ENCODE measurements at places on chromosomes 5 and 9. TPM values are rescaled to one million over a fixed set of nuclear protein-coding genes. Genes with fewer than 3 reads are reported as not detected.

DNA sequence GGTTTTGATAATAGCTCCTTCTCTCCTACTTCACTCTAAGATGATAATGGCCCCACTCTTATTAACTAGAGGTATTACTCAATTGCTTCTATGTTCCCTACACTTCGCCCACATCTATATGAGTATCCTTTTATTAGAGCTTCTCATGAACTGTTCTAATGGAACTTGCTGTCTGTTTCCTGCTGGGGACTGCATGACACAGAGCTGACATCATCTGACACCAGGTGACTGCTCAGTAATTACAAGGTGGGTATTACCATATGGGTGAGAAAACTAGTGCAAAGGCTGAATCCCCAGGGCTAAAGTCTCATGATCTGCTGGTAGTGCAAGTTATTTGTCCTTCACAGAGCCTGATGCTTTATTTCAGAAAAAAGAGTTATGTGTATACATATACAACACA is 146.2 kb upstream of the PLCXD3 start:
- H3K27me3 ChIP-seq, result no peaks in the 10 kb centered on the region
- no peak for DNase-seq
- no peaks in the 10 kb centered on the region for H3K4me1 ChIP-seq
- no peak overlapping the region for H3K4me3 ChIP-seq
- H3K36me3 ChIP-seq, result no peaks in the 10 kb centered on the region
- no peak overlapping the region for H3K27ac ChIP-seq

- no peaks in the 10 kb centered on the region for H3K36me3 ChIP-seq
- no peaks in the 10 kb centered on the region for H3K27me3 ChIP-seq
- H3K27ac ChIP-seq, result no peak overlapping the region
- no peak overlapping the region for H3K4me3 ChIP-seq
- H3K4me1 ChIP-seq, result peaks cover 36% of the 10 kb centered on the region
Measured at GRCh38 chr5:147752033-147752432, 30.5 kb downstream of the JAKMIP2 start.

DNA sequence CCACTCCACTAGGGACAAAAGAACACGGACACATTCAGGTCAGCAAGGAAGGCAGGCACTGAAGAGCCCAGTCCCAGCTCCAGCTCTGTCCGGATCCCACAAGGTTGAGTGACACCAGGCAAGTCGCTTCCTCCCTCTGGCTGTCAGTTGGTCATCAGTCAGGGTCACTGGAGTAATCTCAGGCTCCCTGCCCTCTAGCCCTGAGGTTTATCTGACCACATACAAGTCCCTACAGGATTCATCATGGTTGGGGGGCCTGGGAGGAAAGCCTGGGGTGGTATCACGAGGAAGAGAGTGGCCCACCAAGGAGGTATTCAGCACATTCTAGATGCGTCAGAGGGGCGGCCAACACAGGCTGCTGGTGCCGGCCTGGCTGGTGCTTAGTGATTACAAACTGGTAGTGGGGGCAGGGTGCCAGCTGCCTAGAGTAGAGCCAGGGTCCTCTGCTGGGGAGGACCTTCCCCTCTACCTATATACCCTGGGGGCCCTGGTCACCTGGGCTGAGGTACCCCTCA is 81.5 kb downstream of the SHB start:
- H3K27ac ChIP-seq, result no peak overlapping the region
- H3K4me1 ChIP-seq, result peaks cover 7% of the 10 kb centered on the region
- no peaks in the 10 kb centered on the region for H3K36me3 ChIP-seq
- no peaks in the 10 kb centered on the region for H3K27me3 ChIP-seq
- no peak for DNase-seq

OMD gene
- not detected for total RNA-seq
